ENCODE measurements at places on chromosomes 2 and 18. TPM values are rescaled to one million over a fixed set of nuclear protein-coding genes. Genes with fewer than 3 reads are reported as not detected.

DNA sequence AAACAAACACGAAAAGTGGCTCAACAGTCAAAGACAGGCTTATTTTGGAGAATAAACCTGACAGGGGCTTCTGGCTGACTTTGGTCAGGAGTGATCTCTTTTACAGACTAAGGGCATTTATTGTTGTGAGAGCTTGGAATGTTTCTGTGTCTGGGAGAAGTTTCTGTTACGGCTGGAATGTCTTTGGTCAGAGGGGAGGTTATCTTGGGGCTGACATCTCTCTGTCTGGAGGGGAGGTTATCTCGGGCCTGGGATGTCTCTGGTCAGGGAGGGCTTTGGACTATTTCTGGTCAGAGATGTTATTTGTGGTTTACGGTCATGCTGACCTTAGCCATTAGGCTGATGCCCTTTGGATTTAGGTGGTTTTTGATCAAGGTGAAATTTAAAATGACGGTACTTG is 345.5 kb upstream of the FSIP2 start:
- DNase-seq = no peak

The IL36G gene
- not detected for total RNA-seq

- DNase-seq = no peak
Observed at GRCh38 chr18:45103319-45104048, 422.8 kb downstream of the SETBP1 start.

GRCh38 chr2:205994344-205994743 is 91.6 kb downstream of the INO80D start:
- no peak for DNase-seq

DNA sequence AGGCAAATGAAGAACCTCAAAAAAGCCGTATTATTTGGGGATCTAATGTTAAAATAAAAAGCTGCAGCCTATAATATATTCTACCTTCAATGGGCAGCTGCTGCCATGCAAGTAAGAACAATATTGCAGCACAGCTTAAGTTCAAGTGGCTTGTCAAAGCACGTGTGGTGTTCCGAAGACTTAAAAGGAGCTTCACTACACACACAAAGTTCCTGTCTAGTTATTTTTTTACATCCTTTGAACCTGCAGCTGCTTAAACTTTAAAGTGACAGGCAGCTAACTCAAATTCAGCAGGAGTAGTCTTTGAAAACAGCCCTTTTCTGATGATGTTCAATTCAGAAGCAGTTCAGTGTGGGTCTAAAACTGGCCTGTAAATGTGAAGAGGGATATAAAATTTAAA is 85.8 kb upstream of the XIRP2 start:
- no peak for DNase-seq

The DHX57 gene
- 14.6 TPM for total RNA-seq

DNA sequence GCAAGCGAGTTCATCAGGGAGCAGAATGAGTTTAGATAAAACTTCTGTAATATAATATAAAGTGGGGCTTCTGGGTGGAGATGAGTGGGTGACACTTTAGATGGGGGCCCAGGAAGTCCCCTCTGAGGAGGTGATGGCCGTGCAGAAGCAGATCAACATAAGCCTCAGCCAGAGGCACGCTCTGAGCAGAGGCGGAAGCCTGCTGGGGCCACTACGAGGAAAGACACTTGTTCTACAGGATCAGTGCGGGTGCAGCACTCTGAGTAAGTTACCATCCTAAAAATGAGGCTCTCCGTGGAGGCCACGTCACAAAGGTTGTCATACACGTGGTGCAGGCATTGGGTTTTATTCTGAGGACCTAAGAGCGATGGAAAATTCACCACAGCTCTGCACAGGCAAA is 22.3 kb downstream of the TMEM18 start:
- DNase-seq = no peak

The RAB27B gene
- total RNA-seq = 0.31 TPM

DNA sequence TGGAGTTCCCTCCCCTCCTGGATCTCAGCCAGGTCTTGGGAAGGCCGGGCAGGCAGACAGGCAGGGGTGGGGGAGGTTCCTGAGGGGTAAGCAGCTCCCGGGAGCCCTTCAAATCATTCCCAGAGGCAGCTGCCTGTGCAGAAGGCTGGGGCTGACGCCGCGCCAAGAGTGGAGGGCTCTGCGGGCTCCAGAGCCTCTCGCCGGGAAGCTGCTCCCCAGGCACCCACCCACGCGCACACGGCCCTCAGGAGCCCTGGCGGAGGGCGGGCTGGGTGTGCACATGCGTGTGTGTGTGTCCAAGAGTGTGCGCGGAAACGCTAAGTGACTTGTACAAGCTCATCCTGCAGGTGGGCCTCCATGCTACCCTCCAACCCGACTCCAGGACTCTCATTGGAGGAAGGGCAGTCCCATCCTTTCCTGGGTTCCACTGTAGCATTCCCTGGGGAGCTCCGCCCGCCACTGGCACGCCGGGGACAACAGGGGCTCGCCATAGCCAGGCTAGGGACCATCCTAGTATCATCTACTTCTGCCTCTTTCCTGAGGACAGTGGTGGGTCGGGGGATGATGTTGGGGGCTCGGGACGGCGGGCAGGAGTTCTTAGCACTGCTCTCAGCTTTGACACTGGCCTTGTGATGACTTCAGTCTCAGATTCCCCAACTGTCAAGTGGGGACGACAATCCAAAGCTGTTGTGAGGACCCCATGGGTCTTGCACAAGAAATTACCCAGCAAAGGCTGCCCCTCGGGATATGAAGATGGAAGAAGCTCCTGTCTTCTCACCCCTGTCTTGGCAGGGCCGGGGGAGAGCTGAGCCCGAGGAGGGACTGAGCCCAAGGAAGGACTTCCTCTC is 50.3 kb downstream of the INHBB start:
- peak; percentile 5 for DNase-seq

The INHBB gene
- total RNA-seq = not detected

DNA sequence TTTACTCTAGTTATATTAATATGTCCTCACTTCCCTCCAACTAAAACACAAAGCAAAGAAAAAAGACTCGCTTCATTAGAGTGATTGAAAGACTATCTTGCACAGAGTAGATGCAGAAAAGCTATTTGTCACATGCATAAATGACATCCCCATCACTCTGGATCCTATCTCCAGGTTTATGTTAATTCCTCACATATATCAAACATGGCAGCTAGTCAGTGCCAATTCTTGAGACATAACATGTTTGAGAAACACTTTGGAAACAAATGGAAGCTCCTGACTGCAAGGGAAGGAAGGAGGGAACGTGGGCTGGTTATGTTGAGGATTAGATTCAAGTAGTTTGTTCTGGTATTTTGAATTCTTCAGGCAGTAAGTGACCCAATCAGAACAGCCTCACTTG is 89.8 kb upstream of the BCL2L11 start:
- DNase-seq = no peak

DNA sequence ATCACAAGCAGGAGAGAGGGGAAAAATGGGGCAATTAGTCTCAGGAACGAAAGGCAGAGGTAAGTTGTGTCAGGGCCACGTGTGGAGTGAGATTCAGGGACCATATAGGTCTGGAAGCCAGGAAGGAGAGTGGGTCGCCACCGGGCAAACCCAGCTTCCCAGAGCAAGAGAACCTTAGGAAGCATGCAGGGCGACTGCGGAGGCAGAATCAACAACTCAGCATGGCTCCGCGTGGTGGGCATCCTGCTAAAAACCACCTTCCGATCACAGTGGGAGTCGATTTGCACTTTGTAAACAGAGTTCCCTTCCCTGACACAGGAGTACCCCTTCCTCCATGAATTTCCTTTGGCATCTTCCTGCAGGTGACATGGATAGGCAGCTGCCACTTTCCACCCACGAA is 114.6 kb downstream of the TTC32 start:
- no peak for DNase-seq

GRCh38 chr2:107062599-107063220 is 176.7 kb upstream of the ST6GAL2 start:
- no peak for DNase-seq

DNA sequence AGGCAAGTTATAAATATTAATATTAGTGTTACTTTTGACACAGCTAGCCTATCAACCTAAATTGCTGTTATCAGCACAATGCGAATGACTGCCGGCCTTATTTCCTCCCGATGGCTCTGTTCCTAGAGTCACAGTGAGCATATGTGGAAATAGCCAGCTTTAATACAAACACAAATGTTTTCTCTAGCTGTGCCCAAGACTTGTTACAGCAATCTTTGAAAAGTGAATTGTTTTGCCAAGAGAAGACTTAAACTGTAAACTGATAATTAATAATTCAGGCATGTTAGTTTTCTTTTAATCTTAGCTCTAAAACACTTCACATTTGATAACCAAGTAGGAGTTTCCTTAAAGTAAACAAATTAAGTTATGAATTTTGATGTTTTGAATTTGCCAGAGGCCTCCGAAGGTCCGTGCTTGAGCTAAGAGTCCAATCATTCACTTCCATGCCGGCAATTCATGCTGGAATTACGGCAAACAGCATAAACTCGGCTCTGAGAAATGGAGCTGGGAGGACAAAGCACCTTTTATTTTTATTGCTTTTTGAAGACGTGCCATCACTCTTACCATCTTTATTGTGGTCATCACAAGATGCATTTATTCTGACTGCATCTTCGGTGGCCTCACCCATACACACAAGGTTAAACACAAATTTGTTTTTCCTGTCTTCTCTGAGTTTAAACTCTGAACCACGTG is 184.5 kb upstream of the CWC22 start:
- DNase-seq = no peak

DNA sequence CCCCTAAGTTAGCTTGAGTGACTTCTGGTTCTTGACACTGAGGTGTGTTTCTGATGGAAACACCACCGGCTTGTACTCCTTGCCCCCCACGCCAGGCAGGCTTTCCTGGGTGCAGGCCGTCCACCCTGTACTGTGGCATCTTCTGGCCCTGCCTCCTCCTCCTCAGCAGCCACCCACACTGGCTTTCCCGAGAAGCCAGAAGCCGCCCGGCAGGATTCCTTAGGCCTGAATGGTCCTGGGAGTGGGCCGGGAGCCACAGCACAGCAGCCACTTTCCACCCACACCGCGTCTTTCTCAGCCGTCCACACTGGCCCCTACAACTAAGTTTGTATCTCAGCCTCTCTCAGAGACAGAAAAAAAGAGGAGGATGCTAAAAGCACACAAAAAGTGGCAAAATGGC is 2.1 kb upstream of the HSBP1L1 start:
- DNase-seq = no peak

GRCh38 chr2:189849550-189849949 is 65.3 kb downstream of the PMS1 start:
- no peak for DNase-seq

- DNase-seq = no peak
Observed at GRCh38 chr2:123136419-123136818, 888.7 kb upstream of the CNTNAP5 start.

The UGT1A7 gene
- total RNA-seq = not detected

The CREB1 gene
- 92.2 TPM for total RNA-seq

The RUFY4 gene
- total RNA-seq = 0.93 TPM

Data from activated CD4-positive, alpha-beta memory T cell treated with anti-CD3 and anti-CD28 coated beads for 36 hours (primary cell).